ENCODE measurements at places on chromosomes 2 and 18.

GRCh38 chr18:54173980-54174630 is 50.4 kb downstream of the MBD2 start:
- DNase-seq = no peak

DNA sequence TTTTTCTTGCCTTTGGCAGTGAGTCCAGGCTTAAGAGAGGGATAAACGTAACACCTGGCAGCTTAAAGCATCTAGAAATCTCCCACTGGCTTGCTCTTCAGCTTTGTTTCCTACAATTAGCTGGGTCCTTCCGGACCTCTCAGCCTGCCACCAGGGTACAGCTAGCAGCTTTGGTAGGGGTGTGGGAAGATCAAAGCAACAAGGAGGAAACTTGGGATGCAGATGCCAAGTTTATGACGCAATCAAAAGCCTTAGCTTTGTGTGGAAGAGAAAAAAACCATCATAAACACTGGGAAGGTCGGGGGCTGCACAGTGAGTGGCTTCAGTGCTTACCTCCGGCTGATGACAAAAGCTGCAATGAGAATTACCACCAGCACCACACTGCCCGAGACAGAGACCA is 116.9 kb downstream of the EPHA4 start:
- DNase-seq = no peak

- no peak for DNase-seq
Measured at GRCh38 chr2:121272596-121272995, 12.4 kb downstream of the TFCP2L1 start.

DNA sequence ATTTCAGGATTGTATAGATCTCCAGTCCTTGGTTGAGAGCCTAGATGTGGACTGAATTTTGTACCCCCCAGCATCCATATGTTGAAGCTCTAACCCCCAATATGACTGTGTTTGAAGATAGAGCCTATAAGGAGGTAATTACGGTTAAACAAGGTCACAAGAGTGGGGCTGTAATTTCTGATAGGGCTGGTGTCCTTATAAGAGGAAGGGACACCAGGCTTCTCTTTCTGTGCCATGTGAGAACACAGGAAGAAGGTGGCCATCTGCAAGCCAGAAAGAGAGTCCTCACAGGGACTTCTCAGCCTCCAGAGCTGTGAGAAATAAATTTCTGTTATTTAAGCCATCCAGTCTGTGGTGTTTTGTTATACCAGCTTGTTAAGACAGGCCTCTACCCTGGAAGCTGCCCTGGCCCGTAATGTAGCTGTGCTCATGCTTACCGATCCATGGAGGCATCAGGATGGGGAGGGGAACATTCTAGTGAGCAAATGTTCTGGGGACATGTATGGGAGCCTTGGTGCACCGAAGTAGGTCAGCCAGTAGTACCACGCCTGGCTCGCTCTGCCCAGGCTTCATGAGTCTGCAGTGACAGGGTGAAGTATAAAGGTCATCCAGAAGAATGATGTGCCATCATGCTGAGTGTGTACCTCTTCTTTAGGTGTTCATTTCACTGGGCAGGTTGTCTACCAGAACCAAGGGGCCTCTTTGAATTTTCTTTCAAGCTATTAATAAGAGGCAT is 16.1 kb downstream of the RASGRP3 start:
- DNase-seq = no peak

- no peak for DNase-seq
Measured at GRCh38 chr2:166181813-166182154, 54.0 kb upstream of the SCN1A start.
